ENCODE measurements at places on chromosomes 5 and 9.

DNA sequence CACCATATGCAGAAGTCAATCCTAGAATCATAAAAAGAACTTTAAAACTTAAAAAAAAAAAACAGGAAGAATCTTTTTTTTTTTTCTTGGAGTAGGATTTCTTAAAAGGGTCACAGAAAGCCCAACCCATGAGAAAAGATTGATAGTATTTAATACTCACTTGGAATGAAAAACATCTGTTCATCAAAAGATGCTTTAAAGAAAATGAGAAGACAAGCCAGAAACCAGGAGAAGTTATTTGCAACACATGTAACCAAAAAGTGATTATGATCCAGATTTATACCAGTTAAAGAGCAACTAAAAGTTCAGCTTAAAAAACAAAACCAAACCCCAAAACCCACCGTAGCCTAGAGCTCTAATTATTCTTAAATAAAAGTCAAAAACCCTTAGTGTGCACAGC lies 69.3 kb downstream of the TLE4 start:
- DNase-seq: no peak

- no peak for DNase-seq
Measured at GRCh38 chr9:94632737-94633136, 6.6 kb downstream of the FBP1 start.

GRCh38 chr9:70911791-70912190 lies 209.6 kb downstream of the TRPM3 start:
- no peak for DNase-seq

GRCh38 chr5:13910201-13910600 lies 34.3 kb downstream of the DNAH5 start:
- no peak for DNase-seq

All from activated CD4-positive, CD25-positive, alpha-beta regulatory T cell (primary cell).